Naive thymus-derived CD4-positive, alpha-beta T cell (primary cell): ENCODE measurements at places on chromosomes 16 and 17. TPM values are rescaled to one million over a fixed set of nuclear protein-coding genes. Genes with fewer than 3 reads are reported as not detected.
A peak's percentile ranks its signal among the peaks of the same experiment; 100 is the strongest.

The RBFOX1 gene
- not detected for polyA plus RNA-seq

The MFAP4 gene
- polyA plus RNA-seq: not detected

GRCh38 chr17:70011750-70012149, 63.3 kb upstream of the KCNJ16 start:
- no peaks in the 10 kb centered on the region for H3K4me1 ChIP-seq
- DNase-seq: no peak
- H3K27ac ChIP-seq: no peak overlapping the region
- H3K27me3 ChIP-seq: no peaks in the 10 kb centered on the region

- no peak overlapping the region for H3K27ac ChIP-seq
- no peaks in the 10 kb centered on the region for H3K27me3 ChIP-seq
- H3K36me3 ChIP-seq: no peaks in the 10 kb centered on the region
Measured at GRCh38 chr16:62503073-62503472, 466.8 kb upstream of the CDH8 start.

GRCh38 chr17:55705847-55706246, 16.8 kb downstream of the TMEM100 start:
- H3K27ac ChIP-seq: no peak overlapping the region
- no peak for DNase-seq
- H3K4me1 ChIP-seq: no peaks in the 10 kb centered on the region
- H3K36me3 ChIP-seq: no peaks in the 10 kb centered on the region
- no peak overlapping the region for H3K4me3 ChIP-seq

DNA sequence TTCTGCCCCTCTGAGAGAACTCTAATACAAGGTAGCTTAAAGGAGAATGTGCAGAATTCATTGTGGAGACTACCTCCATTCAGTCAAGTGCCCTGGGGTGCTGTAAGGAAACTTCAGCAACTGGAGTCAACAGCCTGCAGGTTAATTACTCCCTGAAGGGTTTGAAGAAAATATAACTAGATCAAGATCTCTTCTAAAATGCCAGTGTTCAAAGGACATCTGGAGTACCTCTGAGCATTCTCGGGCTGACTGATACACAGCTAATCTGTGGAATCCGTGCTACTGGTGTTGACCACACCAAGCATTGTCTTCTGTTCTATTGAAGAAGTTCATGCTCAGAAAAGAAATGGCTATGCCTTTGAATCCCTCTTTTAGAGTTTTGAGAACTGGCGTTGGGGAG, 11.5 kb upstream of the ATXN1L start:
- no peak overlapping the region for H3K27ac ChIP-seq
- H3K4me1 ChIP-seq: no peaks in the 10 kb centered on the region
- H3K4me3 ChIP-seq: no peak overlapping the region
- H3K36me3 ChIP-seq: no peaks in the 10 kb centered on the region

GRCh38 chr16:57600952-57601580, 27.4 kb upstream of the ADGRG1 start:
- DNase-seq: no peak
- no peak overlapping the region for H3K27ac ChIP-seq
- no peaks in the 10 kb centered on the region for H3K36me3 ChIP-seq
- H3K4me3 ChIP-seq: no peak overlapping the region
- no peaks in the 10 kb centered on the region for H3K27me3 ChIP-seq

DNA sequence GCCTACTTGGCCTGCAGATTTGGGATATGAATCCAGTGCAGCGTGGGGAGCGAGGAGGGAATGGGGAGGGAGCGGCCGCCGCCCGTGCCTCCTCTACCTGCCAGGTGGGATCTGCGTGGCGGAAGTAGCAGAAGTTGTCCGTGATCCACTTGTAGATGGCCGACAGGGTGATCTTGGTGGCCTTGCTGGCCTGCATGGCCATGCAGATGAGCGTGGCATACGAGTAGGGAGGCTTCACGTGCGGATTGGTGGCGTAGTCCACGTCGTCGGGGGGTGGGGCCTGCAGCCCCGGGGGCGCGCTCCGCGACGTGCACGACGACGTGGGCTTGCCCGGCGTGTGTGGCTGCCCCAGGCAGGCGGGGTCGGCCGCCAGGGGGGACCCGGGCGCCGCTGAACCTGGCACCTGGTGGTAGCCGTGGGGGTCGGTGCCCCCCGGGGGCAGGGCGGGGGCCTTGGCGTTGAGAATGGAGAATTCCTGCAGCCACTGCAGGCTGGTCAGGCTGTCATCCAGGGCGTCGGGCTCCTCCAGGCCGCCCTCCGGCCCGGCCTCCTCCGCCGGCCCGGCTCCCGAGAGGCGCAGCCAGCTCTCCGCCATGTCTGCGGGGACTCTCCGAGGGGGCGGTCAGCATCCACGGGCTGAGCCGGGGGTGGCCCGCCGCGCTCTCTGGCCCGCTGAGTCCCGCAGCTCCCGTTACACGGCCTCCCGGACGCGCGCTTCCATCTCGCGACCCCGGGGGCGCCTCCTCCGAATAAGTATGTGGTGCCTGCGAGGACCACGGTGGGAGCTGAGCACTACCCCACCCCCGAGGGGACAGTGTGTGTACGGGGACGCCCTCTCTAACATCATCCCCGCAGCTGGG, 1.0 kb downstream of the FOXJ1 start:
- no peaks in the 10 kb centered on the region for H3K36me3 ChIP-seq
- peak overlapping the region; percentile 49 for H3K4me3 ChIP-seq
- peak overlapping the region; percentile 24 for H3K27ac ChIP-seq
- peak; percentile 38 for DNase-seq
- peaks cover 36% of the 10 kb centered on the region for H3K4me1 ChIP-seq
- no peaks in the 10 kb centered on the region for H3K27me3 ChIP-seq

- no peak overlapping the region for H3K27ac ChIP-seq
- H3K4me1 ChIP-seq: no peaks in the 10 kb centered on the region
- no peak for DNase-seq
Measured at GRCh38 chr17:6684460-6684783, 28.7 kb downstream of the SLC13A5 start.

DNA sequence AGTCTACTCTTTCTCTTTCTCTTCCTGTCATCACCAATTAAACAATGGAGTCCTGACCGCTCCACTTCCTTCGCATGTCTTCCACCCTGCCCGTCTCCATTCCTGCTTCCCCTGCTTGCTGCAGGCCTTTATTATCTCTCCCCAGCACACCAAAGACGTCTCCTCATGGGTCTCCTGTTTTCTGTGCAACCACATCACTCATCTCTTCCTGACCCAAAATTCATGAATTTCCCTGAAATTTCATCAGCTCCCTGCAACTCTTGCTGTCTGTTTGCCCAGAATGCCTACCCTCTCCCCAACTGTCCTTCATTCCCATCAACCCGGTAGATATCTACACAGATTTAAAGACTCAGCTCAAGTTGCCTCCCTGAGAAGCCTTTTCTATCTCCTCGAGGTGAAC, 76.7 kb upstream of the ALOX12 start:
- H3K4me1 ChIP-seq: peaks cover 9% of the 10 kb centered on the region
- no peaks in the 10 kb centered on the region for H3K36me3 ChIP-seq
- no peaks in the 10 kb centered on the region for H3K27me3 ChIP-seq
- no peak overlapping the region for H3K27ac ChIP-seq
- H3K4me3 ChIP-seq: no peak overlapping the region
- no peak for DNase-seq

GRCh38 chr17:45008216-45008615, 40.1 kb upstream of the C1QL1 start:
- no peak overlapping the region for H3K4me3 ChIP-seq
- no peaks in the 10 kb centered on the region for H3K27me3 ChIP-seq
- no peak for DNase-seq
- no peaks in the 10 kb centered on the region for H3K36me3 ChIP-seq
- no peaks in the 10 kb centered on the region for H3K4me1 ChIP-seq

DNA sequence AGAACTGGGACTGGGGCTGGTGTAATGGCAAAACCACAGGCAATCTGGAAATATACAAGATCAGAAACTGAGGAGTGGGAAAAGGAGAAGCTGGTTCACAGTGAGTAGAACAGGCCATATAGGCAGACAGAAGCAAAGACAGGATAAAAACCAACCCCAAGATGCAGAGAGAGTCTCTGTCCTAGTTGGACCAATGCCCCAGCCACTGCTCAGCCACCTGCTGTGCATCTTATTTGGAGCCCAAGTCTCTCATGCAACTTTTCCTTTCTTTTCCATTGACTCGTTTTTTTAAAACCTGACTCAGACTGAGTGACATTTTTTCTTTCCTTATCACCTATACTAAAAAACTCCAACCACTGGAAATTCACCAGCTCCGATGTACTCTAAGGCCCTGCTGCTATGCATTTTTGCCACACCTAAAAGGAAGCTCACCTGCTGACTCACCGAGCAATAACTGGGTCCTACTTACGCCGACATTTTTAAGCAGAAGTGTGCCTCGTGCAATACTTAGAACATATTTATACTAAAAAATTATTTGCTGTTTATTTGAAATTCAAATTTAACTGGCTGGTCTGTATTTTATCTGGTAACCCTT, 100.8 kb upstream of the XYLT1 start:
- no peaks in the 10 kb centered on the region for H3K36me3 ChIP-seq
- H3K27ac ChIP-seq: no peak overlapping the region
- no peak for DNase-seq
- no peaks in the 10 kb centered on the region for H3K4me1 ChIP-seq

GRCh38 chr16:79128706-79129105, 471.8 kb downstream of the MAF start:
- H3K4me3 ChIP-seq: no peak overlapping the region
- no peak overlapping the region for H3K27ac ChIP-seq
- no peaks in the 10 kb centered on the region for H3K27me3 ChIP-seq
- no peaks in the 10 kb centered on the region for H3K36me3 ChIP-seq
- DNase-seq: no peak

DNA sequence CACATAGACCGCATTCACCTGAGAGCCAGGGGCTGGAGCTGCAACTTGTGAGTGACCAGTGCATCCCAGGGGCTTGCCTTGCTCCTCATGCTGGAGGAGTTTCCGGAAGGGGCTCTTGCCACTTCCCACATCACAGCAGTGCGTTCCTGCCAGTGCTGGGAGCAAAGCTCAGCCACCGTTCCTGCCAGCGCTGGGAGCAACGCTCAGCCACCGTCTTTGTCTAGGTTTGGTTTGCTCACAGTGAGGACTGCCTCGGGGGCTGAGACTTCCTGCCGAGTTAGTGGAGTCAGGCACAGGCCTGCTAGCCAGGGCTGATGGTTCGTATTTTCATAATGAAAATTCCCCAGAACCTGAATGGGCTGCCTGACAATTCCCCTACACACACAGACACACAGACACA, 5.4 kb upstream of the CHRNE start:
- peaks cover 25% of the 10 kb centered on the region for H3K4me1 ChIP-seq
- no peaks in the 10 kb centered on the region for H3K27me3 ChIP-seq
- H3K4me3 ChIP-seq: peak overlapping the region; percentile 13
- H3K36me3 ChIP-seq: no peaks in the 10 kb centered on the region
- DNase-seq: no peak
- peak overlapping the region; percentile 56 for H3K27ac ChIP-seq

- H3K36me3 ChIP-seq: peaks cover 23% of the 10 kb centered on the region
- H3K27me3 ChIP-seq: no peaks in the 10 kb centered on the region
- peaks cover 36% of the 10 kb centered on the region for H3K4me1 ChIP-seq
- H3K4me3 ChIP-seq: peak overlapping the region; percentile 62
- no peak for DNase-seq
Measured at GRCh38 chr16:1613728-1614455, 1.7 kb downstream of the CRAMP1 start.

DNA sequence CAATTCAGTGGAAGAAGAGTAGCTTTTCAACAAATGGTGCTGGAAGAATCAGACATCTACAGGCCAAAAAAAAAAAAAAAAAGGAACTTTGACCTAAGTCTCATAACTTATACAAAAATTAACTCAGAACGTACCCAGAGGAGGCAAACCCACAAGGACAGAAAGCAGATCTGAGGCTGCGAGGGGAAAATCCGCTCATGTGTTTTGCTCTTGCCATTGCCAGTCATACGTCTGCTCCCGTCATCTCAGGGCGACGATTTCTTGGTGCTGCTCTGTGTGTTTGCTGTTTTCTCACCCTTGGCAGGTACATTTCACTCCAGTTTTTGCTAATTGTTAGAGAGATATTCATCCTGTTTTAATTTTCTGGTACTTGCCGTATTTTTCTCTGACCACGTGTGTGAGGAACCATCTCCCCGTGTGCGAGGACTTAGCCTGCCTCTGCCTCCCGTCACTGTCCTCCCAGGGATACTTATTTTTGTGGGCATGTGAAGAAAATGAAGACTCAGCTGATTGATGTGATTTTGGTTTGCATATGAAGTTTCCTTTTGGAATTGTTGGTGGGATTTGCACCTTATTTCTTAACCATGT, 33.4 kb upstream of the ACSF3 start:
- no peak overlapping the region for H3K4me3 ChIP-seq
- H3K36me3 ChIP-seq: no peaks in the 10 kb centered on the region
- no peak for DNase-seq

DNA sequence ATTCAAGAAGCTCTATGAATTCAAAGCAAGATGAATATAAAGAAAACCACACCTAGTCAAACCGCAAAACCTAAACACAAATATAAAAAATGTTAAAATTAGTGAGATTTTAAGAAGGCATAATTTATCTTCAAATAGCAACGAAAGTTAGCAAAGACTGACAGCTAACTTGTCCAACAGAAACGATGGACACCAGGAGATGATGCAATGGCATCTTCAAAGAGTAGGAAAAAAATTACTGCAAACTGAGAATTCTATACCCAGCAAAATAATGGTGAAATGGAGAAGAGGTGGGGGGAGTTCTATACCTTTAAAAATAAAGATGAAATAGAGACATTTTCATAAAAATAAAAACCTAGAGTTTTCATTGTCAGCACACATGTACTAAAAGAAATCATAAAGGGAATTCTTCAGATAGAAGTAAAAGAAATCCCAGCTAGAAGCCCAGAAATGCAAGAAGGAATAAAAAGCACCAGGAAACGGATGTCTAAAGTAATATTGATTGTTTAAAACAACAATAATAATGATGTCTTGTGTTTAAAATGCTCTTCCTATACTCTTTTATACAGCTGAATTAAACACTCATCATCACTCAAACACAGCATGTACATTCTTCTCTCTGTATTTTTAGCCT, 24.6 kb upstream of the TANC2 start:
- H3K36me3 ChIP-seq: no peaks in the 10 kb centered on the region
- no peak overlapping the region for H3K27ac ChIP-seq
- no peak overlapping the region for H3K4me3 ChIP-seq
- no peak for DNase-seq
- no peaks in the 10 kb centered on the region for H3K27me3 ChIP-seq

DNA sequence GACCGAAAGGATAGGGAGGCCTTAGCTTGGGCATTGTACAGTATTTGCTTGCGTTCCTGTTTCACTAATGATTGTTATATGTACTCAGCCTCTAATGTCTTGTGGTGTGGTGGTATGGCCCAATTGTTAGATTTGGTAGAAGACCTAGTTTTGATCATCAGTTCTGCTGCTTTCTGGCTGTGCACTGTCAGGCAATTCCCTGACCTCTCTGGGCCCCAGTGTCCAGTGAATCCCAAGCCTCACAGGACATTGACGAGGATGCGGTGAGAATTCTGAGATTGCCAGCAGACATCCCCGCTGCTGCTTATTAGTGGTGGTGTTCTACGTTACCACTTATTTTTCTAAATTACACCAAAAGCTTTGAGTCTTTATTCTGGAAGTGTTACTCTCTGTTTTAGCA, 195.2 kb downstream of the SNX29 start:
- no peaks in the 10 kb centered on the region for H3K27me3 ChIP-seq
- H3K4me1 ChIP-seq: no peaks in the 10 kb centered on the region
- H3K36me3 ChIP-seq: peaks cover 3% of the 10 kb centered on the region
- H3K4me3 ChIP-seq: no peak overlapping the region
